Immature natural killer cell (primary cell): ENCODE measurements at places on chromosomes 5 and 9.

GRCh38 chr9:68697851-68698250, 7.2 kb upstream of the PIP5K1B start:
- H3K36me3 ChIP-seq, result no peaks in the 10 kb centered on the region
- H3K27ac ChIP-seq, result no peak overlapping the region
- DNase-seq, result no peak
- peaks cover 7% of the 10 kb centered on the region for H3K27me3 ChIP-seq
- no peak overlapping the region for H3K4me3 ChIP-seq

DNA sequence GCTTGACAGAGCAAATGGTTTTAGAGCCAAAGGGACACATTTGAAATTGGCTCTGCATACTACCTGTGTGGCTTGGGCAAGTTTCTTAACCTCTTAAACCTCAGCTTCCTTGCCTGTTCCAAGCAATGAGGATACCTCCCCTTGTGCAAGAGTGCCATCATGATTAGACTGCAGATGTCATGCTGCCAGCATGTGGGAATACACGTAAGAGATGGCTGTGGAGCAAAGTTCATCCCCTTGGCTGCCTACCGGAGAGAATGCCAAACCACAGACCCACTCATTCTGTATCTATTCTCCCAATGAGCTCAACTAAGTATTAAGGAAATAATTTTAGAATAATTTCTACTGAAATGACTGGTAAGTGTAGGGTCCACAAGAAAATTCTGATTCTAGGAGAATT, 101.3 kb downstream of the WDR41 start:
- no peak for DNase-seq
- no peak overlapping the region for H3K4me3 ChIP-seq
- peaks cover 6% of the 10 kb centered on the region for H3K27me3 ChIP-seq
- H3K27ac ChIP-seq, result no peak overlapping the region

GRCh38 chr5:37685816-37686215, 154.0 kb downstream of the GDNF start:
- H3K36me3 ChIP-seq, result peaks cover 8% of the 10 kb centered on the region
- no peak overlapping the region for H3K27ac ChIP-seq
- DNase-seq, result no peak
- peaks cover 4% of the 10 kb centered on the region for H3K27me3 ChIP-seq
- H3K4me3 ChIP-seq, result no peak overlapping the region
- peaks cover 5% of the 10 kb centered on the region for H3K4me1 ChIP-seq

- H3K36me3 ChIP-seq, result no peaks in the 10 kb centered on the region
- no peak overlapping the region for H3K4me3 ChIP-seq
- H3K27me3 ChIP-seq, result no peaks in the 10 kb centered on the region
These were observed 92.6 kb downstream of the PAX5 start for GRCh38 chr9:36941441-36941840.

- no peak overlapping the region for H3K27ac ChIP-seq
- H3K27me3 ChIP-seq, result peaks cover 5% of the 10 kb centered on the region
- DNase-seq, result no peak
- H3K4me1 ChIP-seq, result peaks cover 40% of the 10 kb centered on the region
These were observed 18.0 kb downstream of the GFI1B start for GRCh38 chr9:132996526-132996925.

DNA sequence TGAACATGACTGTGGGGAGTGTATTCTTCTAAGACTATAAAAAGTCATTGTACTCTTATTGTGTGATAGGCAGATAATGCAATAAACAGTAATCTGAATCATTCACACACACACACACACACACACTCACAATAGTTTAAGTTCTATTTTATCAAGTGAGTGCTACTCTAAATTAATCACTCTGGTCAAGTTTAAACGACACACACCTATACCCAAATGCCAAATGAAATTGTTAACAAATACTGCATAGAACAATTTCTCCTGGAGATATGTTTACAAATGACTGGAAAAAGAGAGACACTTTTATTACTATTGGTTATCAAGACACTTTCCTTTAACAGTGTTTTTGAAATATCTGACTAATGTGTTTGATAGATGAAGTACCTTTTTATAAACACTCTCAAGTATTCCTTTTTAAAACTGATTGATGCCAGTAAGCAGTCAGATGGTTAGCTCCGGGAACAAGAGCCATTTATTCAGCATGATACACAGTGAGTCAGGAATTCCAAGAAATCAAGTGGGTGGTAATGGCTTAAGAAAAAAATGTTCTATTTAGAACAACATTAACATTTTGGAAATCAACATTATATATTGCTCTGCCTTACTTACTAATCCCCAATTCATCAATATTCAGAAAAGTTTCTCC, 521.6 kb upstream of the ST8SIA4 start:
- no peaks in the 10 kb centered on the region for H3K36me3 ChIP-seq
- no peak overlapping the region for H3K27ac ChIP-seq
- no peak for DNase-seq
- no peaks in the 10 kb centered on the region for H3K27me3 ChIP-seq
- no peaks in the 10 kb centered on the region for H3K4me1 ChIP-seq
- no peak overlapping the region for H3K4me3 ChIP-seq

GRCh38 chr9:6655036-6655435, 9.5 kb upstream of the GLDC start:
- H3K27ac ChIP-seq, result no peak overlapping the region
- H3K4me1 ChIP-seq, result peaks cover 6% of the 10 kb centered on the region
- H3K4me3 ChIP-seq, result peak overlapping the region; percentile 66
- H3K36me3 ChIP-seq, result no peaks in the 10 kb centered on the region
- peaks cover 16% of the 10 kb centered on the region for H3K27me3 ChIP-seq

GRCh38 chr9:114238472-114238871, 83.1 kb downstream of the COL27A1 start:
- no peak overlapping the region for H3K27ac ChIP-seq
- H3K36me3 ChIP-seq, result no peaks in the 10 kb centered on the region
- no peak for DNase-seq
- no peak overlapping the region for H3K4me3 ChIP-seq

- no peak overlapping the region for H3K27ac ChIP-seq
- H3K36me3 ChIP-seq, result no peaks in the 10 kb centered on the region
- no peak overlapping the region for H3K4me3 ChIP-seq
- H3K27me3 ChIP-seq, result peaks cover 3% of the 10 kb centered on the region
- DNase-seq, result no peak
These were observed 166.4 kb upstream of the SMIM23 start for GRCh38 chr5:171619196-171619595.

DNA sequence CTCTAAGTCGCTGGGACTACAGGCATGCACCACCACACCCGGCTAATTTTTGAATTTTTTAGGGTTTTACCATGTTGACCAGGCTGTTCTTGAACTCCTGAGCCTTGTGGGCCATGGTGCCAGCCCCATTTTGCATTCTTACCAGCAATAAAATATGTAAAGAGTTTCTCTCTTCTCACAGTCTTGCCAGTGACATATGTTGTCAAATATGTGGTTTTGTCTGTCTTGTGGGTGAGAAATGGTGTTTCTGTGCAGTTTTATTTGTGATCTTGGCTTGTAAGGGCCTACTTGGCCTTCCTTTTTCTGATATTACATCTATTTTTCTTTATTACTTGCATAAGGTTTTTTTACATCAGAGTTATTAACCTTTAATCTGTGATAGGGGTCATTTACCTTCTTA, 47.1 kb downstream of the SPIN1 start:
- peaks cover 45% of the 10 kb centered on the region for H3K4me1 ChIP-seq
- peak overlapping the region; percentile 92 for H3K27ac ChIP-seq
- H3K27me3 ChIP-seq, result no peaks in the 10 kb centered on the region

- no peak overlapping the region for H3K4me3 ChIP-seq
- DNase-seq, result no peak
- H3K4me1 ChIP-seq, result no peaks in the 10 kb centered on the region
- no peaks in the 10 kb centered on the region for H3K27me3 ChIP-seq
These were observed 8.3 kb downstream of the WDR31 start for GRCh38 chr9:113331780-113332179.

DNA sequence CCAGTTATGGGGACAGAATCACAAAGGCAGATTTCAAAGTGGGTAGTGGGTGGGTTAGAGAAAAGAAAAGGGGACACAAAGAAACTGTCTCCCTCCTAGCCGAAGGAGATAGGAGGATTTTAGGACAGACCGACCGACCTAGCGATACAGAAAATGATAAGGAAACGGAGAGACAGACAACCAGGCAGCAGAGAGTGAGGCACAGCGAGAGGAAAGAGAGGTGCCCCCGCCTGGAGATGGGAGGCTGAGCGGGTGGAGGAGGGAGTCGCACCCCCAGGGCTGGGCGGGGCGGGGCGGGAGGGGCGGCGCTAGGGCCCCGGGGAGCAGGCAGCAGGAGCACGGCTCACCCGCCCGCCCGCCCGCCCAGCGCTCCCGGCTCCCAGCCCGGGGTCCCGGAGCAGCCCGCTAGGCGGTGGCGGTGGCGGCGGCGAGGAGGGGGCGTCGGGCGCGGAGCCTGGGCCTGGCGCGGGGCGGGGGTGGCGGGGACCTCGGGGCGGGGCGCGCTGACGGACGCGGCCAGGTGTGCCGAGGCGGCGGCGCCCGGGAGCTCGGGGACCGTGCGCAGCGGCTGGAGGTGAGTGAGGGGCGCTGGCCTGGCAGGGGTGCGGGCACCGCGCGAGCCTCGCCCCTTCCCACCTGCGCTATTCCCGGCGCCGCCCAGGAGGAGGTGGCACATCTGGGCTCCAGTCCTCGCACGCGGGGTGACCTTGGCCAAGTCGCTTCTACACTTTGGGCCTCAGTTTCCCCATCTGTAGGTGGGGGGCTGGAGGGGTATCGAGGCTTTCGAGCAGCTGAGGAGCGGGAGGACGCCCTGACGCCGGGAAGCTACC, 15.9 kb upstream of the SYNPO start:
- no peaks in the 10 kb centered on the region for H3K36me3 ChIP-seq
- H3K4me1 ChIP-seq, result peaks cover 7% of the 10 kb centered on the region
- no peak for DNase-seq
- H3K27me3 ChIP-seq, result peaks cover 18% of the 10 kb centered on the region

DNA sequence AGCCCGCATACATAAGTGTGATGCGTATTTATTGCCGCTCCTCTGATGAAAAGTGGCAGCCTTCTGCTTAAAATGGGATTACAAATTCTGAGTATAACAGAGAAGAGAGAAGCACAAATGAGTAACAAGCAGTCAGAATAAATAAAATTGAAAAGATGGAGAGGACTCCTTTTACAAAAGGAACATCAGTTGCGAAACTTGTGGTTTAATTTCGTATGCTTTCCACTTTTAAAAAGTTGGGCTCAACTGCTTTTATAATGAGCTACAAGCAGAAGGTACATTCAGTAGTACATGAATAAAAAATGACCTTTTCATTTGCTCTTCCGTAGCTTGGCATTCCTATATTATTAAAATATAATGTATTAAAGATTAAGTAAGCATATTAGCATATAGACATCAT, 320.0 kb downstream of the FBXL17 start:
- H3K4me3 ChIP-seq, result no peak overlapping the region
- peaks cover 2% of the 10 kb centered on the region for H3K4me1 ChIP-seq
- DNase-seq, result no peak

GRCh38 chr5:158992037-158992740, 107.5 kb downstream of the EBF1 start:
- no peak for DNase-seq
- no peaks in the 10 kb centered on the region for H3K27me3 ChIP-seq

DNA sequence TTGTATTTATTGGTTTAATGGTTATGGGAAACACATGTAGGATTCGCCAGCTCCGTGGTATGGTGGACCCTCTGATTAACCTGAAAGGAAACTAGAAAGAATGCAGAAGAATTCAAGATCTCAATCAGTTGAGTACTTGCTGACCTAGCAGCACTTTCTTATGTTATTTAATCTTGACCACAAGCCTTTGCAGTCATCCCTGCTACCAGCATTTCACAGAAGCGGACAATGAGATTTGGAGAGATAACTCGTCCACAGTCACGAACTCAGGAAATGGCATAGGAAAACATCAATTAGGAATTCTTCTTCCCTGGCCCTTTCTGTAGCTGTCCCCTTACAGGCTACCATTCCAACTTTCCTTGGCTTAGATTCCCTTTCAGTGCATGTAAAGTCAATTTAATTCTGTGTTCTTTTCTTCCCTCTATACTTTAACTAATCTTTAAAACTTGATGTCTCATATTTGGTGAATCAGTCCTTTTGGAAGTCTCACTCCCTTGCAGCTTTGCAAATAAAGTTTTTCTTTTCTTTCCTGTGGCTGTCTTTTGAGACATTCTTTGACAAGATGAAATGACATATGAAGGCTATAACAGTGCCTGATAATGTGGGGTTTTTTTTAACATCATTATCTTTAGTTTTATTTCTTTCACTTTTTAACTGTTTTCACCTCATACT, 1.3 kb upstream of the SLC44A1 start:
- H3K36me3 ChIP-seq, result no peaks in the 10 kb centered on the region
- DNase-seq, result no peak
- no peak overlapping the region for H3K27ac ChIP-seq

- no peak for DNase-seq
- no peaks in the 10 kb centered on the region for H3K27me3 ChIP-seq
- no peak overlapping the region for H3K27ac ChIP-seq
- no peak overlapping the region for H3K4me3 ChIP-seq
- H3K36me3 ChIP-seq, result peaks cover 38% of the 10 kb centered on the region
These were observed 44.4 kb upstream of the ELOVL7 start for GRCh38 chr5:60888359-60889061.

DNA sequence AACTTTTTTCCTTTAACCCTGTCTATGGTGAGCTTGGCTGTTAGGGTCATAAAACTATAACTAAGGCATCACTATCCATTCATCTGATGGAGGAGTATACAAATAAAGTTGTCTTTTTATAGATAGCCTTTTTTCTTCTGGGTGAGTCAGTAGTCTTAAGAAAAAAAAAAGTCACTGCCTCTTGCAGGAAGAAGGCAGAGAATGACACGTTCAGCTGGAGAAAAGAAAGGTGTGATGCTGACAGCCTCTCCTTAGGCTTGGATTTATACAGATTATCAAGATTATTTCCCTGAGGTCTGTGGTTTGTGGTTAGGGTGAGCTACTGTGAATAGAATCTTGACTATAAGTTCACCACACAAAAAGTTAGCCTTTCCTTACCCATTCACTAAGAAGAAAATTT, 23.0 kb downstream of the EPB41L4B start:
- no peak overlapping the region for H3K4me3 ChIP-seq
- H3K4me1 ChIP-seq, result no peaks in the 10 kb centered on the region
- no peaks in the 10 kb centered on the region for H3K36me3 ChIP-seq
- peaks cover 18% of the 10 kb centered on the region for H3K27me3 ChIP-seq
- no peak overlapping the region for H3K27ac ChIP-seq

DNA sequence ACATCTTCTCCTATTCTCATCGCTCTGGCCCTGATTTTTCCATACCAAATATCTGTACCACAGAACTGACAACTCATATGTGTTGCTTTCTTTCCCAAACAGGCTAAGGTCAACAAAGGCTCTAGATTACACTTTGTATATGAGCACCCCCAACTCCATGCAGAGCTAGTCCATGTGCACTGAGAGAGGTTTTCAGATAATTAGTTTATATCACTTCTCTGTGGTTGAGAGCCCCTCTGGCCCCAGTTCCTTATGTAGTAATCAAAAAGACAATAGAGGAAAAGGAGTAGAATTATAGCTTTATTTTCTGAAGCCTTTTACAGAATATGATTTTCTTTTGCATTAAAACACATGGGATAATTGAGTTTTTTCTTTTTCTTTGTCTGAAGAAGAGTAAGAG, 120.0 kb downstream of the TRIO start:
- peaks cover 43% of the 10 kb centered on the region for H3K4me1 ChIP-seq
- no peaks in the 10 kb centered on the region for H3K36me3 ChIP-seq
- no peak overlapping the region for H3K27ac ChIP-seq
- H3K4me3 ChIP-seq, result no peak overlapping the region
- peaks cover 5% of the 10 kb centered on the region for H3K27me3 ChIP-seq
- no peak for DNase-seq
